Ecto neural progenitor cell (in vitro differentiated cells): ENCODE measurements at places on chromosomes 2 and 18.

GRCh38 chr18:79616651-79617510 is 62.7 kb upstream of the CTDP1 start:
- no peak for DNase-seq

GRCh38 chr2:222418739-222419138 is 5.6 kb upstream of the SGPP2 start:
- DNase-seq: no peak

DNA sequence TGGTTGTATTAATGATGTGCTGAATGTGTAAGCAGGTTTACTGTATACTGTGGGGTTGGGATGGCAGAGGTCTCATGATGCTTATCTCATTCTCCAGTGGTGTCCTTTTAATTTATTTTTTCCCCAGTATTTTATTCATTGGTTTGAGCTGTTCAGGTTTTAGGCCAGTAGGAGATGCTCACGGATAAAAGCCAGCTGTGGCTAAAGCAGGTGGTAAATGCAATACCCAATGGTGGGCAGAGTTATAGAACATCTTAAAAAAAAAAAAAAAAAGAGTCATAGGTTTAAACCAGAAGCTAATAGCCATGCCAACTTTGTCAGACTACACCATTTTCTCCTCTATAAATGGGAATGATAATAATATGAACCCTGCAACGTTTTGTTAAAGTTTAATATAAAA is 57.8 kb upstream of the NEUROD1 start:
- DNase-seq: no peak

DNA sequence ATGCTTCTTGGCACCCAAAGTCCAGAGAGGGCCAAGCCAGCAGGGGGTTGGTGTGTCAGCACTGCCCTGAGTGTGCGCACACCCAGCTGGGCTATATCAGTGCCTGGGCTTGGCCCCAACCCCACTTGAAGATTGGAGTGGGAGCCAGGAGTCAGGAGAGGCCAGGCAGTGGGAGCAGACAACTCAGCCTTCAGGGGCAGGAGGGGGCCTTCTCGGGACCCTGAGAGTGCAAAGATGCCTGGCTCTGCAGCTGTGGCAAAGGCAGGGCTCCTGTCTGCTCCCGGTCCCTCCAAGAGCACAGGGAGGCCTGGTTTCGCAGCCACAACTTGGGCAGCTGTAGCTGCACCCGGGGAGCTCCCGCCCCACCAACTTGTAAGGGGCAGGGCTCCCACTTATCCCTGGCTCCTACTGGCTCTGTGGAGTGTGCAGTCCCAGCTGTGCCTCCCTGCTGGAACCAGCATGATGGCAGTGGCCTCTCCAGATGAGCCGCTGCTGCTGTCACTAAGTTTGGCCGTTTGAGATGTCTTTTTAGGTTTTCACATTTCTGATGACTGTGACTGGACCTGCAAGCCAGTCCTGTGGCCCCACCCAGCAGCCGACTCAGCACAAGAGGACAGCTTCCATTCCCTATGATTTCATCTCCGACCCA is 148.8 kb upstream of the HS6ST1 start:
- peak; percentile 34 for DNase-seq

- no peak for DNase-seq
Measured at GRCh38 chr2:27713201-27713600, 49.5 kb downstream of the SLC4A1AP start.

DNA sequence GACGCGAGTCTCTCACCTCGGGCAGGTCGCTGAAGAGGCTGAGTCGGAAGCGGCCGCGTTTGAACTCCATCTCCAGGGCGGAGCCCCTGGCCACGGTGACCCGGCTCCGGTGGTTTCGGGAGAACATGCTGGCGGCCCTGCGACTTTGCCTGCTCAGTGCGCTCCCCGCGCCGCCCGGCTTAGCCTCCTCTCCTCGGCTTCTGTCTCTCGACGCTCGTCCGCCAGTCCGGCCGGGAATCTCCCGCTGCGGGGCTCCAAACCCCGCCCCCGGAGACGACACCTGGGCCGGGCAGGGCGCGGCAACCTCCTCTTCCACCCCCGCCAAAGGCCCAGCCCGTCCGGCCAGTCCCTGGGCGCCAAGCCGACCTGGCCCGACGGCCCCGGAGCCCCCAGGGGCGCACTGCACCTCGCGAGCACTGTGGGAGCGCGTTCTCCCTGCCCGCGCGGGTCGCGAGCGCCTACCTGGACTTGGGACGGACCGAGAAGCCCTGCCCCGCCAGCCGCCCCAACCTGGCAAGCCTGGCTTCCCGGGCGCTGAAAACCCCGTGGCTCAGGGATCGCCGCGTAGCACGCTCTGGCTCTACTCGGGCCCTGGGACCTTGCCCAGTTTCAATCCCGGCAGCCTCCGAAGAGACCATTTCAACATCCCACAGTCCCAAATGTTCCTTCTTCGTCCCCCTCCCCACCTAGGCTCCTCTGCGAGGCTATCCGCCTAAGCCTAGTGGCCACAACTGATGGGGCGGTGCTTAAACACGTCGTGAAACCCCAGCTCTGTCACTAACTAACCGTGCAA is at the start of gene RTKN:
Gene RTKN (minus strand): TSS at position 248 of the 793 bp plus-strand sequence. CDS start 121 bp downstream, at position 127.
- DNase-seq: peak; percentile 78

DNA sequence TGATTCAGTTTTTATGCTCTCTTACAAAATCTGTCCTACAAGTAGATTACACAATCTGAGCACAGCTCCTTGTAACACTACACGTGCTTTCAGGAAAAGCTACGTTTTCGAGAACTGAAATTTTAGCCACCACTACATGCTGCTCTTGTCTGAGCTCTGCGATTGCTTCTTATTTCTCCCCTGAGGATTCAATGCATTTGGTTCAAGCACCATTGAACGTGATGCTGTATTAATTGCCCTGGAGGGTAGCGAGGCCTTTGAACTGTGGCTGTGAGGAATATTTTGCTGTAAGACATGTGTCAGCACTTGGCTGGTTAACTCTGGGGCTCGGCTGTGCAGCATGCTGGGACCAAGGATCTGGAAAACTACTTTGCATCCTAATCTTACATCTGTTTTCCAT is 405.8 kb downstream of the EPHA4 start:
- no peak for DNase-seq

DNA sequence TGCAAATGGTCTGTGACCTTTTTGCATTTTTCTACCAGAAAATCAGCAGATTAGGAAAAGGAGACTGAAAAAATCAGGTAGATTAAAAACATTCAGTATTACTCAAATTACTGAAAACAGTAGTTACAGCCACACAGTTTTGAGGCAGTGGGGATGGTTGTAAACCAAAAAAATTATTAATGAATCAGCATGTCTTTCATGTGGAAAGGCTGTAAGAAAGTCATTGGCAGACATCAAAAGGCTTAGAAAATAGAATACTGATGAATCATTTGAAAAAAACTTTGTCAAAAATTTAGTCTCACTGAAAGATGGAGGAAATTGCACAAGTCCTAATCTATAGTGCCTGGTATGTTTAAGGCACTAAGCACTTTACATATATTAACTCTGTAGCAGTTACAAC is 133.9 kb upstream of the GCFC2 start:
- DNase-seq: no peak

GRCh38 chr2:158610059-158610458 is 153.3 kb downstream of the PKP4 start:
- no peak for DNase-seq

DNA sequence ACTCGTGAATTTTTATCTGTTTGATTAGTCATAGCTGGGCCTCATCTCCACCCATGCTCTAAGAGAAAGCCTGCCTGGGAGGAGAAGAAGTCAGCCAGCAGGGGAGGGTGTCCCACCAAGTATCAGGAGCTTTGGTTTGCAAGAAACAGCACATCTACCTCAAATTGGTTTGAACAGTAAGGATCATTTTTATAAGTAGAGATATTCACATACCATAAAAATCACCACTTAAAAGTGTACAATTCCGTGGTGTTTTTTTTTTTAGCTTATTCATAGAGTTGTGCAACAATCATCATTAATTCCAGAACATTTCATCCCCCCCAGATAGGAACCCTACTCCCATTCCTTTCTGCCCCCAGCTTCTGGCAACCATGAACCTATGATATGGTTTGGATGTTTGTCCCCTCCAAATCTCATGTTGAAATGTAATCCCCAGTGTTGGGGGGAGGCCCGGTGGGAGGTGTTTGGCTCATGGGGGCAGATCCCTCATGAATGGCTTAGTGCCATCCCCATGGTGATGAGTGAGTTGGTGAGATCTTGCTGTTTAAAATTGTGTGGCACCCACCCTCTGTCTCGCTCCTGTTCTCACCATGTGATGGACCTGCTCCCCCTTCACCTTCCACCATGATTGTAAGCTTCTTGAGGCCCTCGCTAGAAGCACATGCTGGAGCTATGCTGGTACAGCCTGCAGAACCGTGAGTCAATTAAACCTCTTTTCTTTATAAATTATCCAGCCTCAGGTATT is 36.2 kb upstream of the HS6ST1 start:
- no peak for DNase-seq

DNA sequence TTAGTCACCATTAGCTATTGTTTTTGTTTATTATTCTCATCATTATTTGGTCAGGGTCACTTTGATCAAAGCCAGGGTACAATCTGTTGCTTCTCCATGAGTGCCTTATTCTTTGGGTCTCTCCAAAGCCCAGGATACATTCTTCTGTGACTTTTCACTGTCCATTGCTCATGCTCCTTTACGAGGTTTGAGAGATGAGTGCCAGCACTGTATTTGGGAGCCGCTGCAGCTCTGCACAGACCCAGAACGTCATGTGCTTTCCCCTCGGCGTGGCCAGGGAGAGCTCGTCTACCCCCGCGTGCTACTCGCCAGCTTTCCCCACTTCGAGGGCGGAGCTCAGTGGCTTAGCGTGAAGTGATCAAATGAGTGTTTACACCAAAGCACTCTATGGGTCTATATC is 123.7 kb downstream of the COL6A3 start:
- DNase-seq: no peak

DNA sequence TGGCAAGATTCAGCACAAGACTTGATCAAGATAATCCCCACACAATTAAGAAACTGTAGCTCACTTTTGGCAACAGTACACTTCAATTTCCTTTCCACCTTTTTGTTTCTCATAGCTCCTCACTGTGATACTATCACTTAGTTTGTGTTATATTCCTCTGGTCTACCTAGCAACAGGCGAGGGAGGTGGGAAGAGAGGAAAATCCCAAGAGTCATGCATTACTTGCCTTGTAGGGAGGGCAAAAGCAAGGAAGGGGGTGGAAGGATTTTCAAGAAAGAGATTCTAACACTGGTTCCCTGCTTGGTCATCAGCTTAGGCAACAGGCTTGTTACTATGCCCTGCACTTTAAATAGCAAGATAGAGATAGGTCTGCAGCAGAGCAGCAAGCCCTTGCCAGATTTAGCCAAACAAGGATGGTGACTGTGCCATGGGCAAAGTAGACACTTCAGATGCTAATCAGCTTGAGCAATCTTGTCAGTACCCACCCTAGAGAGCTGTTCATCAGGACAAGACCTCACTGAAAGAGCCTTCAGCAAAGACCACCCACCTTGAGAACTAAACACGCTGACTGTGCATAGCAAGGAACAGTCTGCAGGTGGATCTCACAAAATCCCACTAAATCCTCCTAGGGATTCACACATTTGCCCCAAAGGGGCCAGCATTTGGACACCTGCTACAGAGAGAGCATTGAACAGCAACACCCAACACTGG is 134.6 kb downstream of the MBD2 start:
- DNase-seq: peak; percentile 50

DNA sequence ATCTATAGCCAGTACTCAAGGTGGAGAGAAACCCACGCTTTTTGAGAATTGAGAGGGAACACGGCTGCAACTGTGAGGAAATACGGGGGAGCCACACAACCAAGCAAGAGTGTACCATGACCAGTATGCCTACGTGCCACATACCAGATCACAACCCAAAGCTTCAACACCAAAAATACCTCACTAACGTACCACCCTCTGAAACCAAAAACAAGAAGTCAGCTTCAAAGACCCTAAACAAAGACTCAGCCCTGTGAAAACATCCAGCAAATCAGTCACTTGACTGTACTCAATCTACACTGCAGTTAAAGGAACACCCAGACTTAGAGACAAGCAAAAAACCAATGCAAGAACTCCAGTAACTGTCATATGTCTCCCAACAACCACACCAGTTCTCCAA is 17.0 kb downstream of the RNU4ATAC start:
- no peak for DNase-seq

- DNase-seq: no peak
Measured at GRCh38 chr2:127820080-127820668, 9.2 kb upstream of the WDR33 start.

DNA sequence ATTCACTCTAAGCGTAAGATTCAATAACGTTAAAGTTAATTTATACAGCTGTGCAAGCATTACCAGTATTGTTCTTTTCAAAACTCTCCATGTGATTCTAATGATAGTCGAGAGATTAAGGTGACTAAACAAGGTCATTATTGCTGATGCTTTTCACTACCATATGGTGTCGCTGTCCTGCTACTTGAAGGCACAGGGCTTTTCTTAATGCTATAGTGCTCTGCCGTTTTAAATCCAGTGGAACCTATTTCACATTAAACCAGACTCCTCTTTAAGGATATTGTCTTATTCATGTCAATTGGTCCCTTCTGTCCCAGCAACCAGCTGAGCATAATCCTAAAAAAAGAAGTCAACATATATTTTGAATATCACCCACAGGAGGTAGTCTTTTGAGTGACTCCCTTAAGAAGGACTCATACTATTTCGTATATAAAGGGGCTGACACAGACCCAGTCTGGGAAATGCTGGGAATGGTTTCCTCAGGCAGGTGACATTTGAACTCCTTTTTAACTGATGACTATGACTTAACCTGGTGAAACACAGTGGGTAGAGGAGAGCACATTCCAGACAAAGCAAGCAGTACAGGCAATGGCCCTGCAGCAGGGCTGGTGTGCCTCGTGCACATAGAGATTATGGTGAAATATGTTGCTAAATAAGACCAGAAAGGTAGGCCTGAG is 53.9 kb upstream of the CYTIP start:
- no peak for DNase-seq

- no peak for DNase-seq
Measured at GRCh38 chr2:217757108-217757463, 245.7 kb downstream of the TNS1 start.

- DNase-seq: no peak
Measured at GRCh38 chr18:66280470-66280869, 323.4 kb downstream of the CDH19 start.

- DNase-seq: no peak
Measured at GRCh38 chr2:196105951-196106350, 37.3 kb upstream of the DNAH7 start.

GRCh38 chr2:237824085-237824484 is 25.5 kb downstream of the RBM44 start:
- no peak for DNase-seq

DNA sequence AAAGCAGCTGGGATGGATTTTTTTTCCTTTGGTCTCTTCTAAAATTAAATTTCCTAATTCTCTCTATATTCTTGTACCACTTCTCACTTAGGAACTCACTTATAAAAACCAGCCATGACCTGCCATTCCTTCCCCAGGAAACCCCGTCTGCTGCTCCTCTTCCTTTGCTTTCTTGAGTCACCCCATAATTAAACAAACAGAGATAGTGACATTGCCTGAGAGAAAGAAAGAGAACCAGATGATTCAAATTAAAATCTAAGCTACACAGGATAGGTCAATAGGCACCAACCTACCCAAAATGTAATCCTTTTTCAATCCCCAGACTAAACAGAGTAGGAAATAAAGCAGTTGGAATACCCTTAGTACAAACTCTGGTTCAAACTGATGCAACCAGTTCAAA is 9.7 kb downstream of the STK39 start:
- DNase-seq: no peak
